D721Med (cell line): ENCODE measurements at places on chromosomes 5 and 9.

GRCh38 chr5:131854134-131854533 lies 57.3 kb upstream of the FNIP1 start:
- no peak for DNase-seq

- DNase-seq = no peak
These were observed 335.8 kb downstream of the GADD45G start for GRCh38 chr9:89940625-89941024.

GRCh38 chr5:145858959-145859358 lies 13.9 kb downstream of the GRXCR2 start:
- DNase-seq = no peak

DNA sequence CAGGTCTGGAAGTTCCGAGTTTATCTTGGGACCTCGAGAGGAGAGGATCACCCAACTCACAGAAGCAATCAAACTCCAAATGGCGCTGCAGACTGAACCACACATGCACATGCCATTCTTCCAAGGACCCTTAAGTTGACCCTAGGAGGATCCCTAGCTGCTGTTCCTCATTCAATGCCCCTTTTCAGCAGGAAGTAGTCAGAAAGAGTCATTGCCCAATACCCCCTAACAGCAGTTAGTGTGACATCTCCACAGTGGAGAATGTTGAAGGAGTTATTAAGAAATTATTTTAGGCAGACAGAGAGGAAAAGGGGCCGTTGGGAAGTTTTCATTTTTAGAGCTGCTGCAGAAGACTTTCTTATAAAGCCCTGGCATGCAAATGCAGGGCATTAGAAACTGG lies 229.9 kb upstream of the DAB2 start:
- no peak for DNase-seq

GRCh38 chr9:2271426-2271825 lies 256.3 kb downstream of the SMARCA2 start:
- DNase-seq = no peak

DNA sequence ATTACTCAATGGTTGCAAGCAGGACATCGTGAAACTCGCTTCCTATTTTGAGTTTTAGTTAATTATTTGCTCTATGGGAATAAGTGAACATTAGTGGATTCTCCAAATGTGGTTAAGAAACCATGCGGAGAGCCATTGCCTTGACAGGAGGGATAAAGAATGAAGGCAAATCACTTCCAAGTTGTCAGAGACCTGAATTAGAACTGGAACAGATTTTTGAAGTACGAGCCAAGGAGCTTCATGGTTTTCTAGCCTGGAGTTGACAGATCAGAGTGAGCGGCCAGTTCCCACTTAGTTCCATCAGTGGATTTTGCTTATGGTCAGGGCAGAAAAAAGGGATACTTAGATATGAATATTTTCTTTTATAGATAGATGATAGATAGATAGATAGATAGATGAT lies 171.4 kb upstream of the CDH10 start:
- DNase-seq = no peak
